Neural progenitor cell (in vitro differentiated cells): ENCODE measurements at places on chromosomes 5 and 9. TPM values are rescaled to one million over a fixed set of nuclear protein-coding genes. Genes with fewer than 3 reads are reported as not detected.
A peak's percentile ranks its signal among the peaks of the same experiment; 100 is the strongest.

The DMRT2 gene
- not detected in 2 replicates for total RNA-seq

The ODF2 gene
- total RNA-seq = 40.6 and 49.4 TPM in 2 replicates

The PDZD2 gene
- total RNA-seq = 1.1 and 1.4 TPM in 2 replicates

The RNF14 gene
- total RNA-seq = 21.0 and 41.2 TPM in 2 replicates

The COL15A1 gene
- total RNA-seq = 0.71 and 3.2 TPM in 2 replicates

The LRRC26 gene
- total RNA-seq = 0.59 TPM in 1 of 2 replicates, not detected in the other

The LIFR gene
- total RNA-seq = 2.2 TPM in 2 replicates

The TRIP13 gene
- 32.3 and 32.6 TPM in 2 replicates for total RNA-seq

The SLC25A25 gene
- total RNA-seq = 8.5 and 15.7 TPM in 2 replicates

The HSPA5 gene
- 39.1 and 44.2 TPM in 2 replicates for total RNA-seq

GRCh38 chr5:133850811-133851210, 117.6 kb downstream of the C5orf15 start:
- no peak for DNase-seq

DNA sequence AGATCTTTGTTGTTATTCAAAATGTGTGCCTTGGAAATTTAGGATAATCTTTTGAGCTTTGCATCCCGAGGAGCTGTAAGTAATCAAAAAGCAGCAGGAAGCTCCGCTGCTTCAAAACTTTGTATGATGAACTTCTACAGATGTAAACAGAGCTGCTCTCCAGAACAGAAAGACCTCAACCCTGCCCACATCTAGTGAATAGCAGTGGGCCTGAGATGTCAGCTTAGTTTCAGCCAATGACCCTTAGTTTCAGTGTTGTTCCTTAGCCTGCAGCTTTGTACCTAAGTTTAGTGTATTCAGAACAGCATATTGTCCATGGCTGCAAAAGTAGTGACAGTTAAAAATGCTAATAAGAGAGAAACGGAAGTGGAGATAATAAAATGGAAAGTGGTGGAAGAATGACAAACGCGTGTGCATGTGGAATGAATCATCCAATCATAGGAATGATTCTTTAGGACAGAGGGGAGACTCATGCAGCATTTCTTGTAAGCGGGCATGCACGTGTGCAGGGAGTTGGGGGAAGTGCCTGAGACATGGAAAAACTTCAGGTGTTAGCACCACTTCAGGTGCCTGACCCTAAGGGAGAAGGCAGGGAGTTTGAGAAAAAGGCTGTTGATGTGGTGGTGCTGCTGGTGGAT, 24.9 kb downstream of the SNX24 start:
- DNase-seq = no peak

DNA sequence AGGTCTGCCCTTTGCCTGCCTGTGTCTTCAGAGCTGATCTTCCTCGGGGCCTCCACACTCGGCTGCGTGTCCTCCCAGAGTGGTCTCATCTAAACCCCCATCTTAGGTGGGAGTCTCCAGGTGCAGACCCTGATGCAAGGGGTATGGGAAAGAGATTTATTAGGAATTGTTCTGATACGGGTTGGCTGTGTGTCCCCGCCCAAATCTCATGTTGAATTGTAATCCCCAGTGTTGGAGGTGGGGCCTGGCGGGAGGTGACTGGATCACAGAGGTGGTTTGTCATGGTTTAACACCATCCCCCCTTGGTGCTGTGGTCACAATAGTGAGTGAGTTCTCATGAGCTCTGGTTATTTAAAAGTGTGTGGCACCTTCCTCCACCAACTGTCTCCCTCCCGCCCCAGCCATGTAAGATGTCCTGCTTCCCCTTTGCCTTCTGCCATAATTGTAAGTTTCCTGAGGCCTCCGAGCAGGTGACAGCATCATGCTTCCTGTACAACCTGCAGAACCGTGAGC, 208.4 kb downstream of the AOPEP start:
- no peak for DNase-seq

DNA sequence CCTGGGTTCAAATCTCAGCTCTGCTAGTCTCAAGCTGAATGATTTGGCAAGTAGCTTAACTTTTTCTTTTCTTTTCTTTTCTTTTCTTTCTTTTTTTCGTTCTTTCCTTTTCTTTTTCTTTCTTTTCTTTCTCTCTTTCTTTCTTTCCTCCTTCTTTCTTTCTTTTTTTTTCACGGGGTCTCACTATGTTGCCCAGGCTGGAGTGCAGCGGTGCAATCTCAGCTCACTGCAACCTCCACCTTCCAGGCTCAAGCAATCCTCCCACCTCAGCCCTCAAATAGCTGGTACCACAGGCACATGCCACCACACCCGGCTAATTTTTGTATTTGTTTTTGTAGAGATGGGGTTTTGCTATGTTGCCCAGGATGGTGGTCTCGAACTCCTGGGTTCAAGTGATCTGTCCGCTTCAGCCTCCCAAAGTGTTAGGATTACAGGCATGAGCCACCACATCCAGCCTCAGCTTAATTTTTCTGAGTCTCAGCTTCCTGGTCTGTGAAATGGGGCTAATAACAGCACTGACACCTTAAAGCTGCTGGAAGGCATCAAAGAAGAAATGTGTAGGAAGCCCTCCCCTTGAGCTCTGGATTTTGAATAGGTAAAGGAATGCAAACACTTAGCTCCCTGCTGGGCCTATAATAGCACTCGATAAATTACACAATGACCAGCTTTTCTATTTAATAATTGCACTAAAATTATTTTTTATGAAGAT, 17.5 kb upstream of the PPARGC1B start:
- peak; percentile 17 for DNase-seq

- no peak for DNase-seq
Measured at GRCh38 chr5:124728968-124729332, 17.5 kb downstream of the ZNF608 start.

- DNase-seq = no peak
Measured at GRCh38 chr5:174423558-174423957, 300.8 kb upstream of the MSX2 start.

DNA sequence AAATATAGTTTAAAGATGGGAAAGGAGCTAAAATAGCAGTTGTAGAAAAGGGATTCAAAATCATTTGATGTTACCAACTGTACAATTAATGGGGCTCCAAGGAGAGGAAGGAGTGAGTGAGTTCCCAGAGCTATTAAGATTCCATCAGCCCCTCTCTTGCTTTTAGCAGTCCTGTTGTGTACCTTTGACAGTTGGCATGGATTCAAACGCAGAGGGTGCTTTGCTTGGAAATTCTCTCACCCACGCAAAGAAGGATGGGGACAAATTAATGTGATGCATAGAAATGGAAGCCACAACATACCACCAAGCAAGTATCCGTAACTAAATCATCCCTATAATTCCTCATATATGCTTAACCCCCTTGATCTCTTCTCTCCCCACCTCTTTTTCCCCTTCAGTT, 461.3 kb downstream of the EBF1 start:
- no peak for DNase-seq

- no peak for DNase-seq
Measured at GRCh38 chr5:54001976-54002775, 308.2 kb downstream of the ARL15 start.

- DNase-seq = no peak
Measured at GRCh38 chr5:55149308-55149795, 10.6 kb upstream of the GPX8 start.

- no peak for DNase-seq
Measured at GRCh38 chr5:96638561-96638960, 23.6 kb upstream of the CAST start.

DNA sequence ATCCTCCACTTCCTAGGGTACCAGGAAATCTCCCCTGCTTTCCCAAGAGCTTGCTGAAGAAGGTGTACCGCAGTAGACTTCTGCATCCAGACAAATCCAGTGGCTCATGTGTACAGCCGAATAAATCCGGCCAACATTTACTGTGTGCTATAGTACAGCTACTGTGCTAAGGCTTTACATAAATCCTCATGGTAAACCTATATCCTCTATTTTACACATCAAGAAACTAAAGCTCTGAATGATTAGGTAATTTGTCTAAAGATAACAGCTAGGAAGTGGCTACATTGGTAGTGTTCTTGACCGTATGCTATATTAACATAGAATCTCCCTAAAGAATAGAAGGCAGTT, 511 bp upstream of the WDR41 start:
- no peak for DNase-seq

DNA sequence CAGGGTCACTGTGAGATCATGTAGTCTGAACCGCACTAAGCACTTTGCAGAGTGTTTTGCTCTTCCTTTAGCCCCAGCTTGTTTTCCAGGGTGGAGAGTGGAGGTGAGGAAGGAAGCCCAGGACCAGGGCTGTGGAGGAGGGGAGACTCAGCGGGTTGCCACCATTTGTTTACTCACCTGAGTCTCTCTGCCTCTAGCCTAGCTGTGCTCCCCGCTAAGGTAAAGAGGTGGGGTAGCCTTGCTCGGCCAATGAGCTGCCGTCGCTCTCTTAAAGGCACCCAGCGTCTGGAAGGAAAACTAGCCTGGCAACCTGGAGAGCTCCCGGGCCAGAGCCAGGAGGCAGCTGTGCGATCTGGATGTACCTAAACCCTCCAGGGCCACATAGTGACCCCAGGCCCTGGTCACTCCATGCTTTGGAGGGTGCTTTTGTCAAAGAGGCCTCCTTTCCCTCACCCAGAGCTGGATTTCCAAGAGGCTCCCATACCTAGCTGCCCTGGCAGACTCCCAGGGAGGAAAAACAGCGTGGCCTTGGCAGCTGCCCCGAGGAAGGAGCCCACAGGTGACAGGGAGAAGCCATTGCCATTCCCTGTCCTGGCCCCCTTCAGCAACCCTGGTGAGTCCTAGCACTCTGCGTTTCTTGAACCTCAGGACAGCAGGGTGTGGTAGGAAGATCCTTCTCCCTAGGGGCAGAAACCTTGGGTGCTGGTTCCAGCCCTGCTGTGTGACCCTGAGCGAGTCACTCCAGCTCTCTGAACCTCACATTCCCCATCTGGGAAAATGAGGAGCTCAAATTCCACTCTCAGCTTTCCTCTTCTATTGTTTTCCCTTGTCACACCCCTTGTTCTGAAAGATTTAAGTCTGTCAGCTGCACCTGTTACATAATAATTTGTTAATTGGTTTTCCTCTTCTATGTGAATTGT, 42.4 kb upstream of the LARP1 start:
- no peak for DNase-seq

- DNase-seq = no peak
Measured at GRCh38 chr5:117731446-117731845, 1156.8 kb upstream of the SEMA6A start.

DNA sequence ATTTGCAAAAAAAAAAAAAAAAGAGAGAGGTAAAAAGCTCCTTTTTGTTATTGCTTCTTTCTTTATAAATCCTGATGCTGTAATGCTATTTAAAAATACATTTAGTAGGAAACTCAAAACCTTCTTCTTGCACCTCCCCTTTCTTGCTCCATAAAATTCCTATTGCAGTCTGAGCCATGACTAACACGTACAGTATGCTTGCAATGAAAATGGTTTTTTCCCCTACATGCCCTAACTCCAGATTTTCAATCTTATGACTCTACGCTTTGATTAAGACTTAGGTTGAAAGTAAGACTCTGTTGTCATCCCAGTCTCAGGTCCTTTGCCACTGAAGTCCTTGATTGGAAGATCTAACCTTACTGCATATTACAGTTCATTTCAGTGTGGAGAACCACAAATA, 23.9 kb downstream of the FGF10 start:
- DNase-seq = no peak

- no peak for DNase-seq
Measured at GRCh38 chr5:4780633-4781032, 359.5 kb upstream of the ADAMTS16 start.

- peak; percentile 43 for DNase-seq
Measured at GRCh38 chr9:16704116-16705110, 166.1 kb downstream of the BNC2 start.

DNA sequence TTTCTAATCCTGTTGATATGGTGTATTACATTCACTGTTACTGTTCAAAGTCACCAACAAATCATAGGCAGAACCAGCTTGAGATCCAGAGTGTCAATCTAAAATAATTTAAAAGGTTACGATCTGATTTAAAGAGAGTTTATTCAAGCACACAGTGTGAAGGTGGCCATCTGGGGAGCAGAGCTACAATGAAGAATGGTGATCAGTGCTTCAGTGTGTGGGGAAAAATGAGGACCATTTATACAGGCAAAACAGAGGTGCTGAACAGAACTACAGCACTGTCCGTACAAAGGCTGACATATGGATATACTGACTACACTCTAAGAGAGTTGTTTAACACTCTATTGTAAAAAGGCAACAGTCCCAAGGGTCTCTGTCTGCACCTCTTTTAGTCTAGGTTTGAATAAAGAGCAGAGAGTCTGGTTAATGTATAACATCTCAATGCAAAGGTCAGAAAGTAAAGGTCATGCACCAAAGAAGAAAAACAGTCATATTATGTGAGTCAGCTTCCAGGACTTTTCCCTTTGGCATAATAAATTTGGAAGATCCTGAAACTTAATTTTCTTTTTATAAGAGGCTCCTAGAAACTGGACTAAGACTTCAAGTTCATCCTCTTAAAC, 29.7 kb upstream of the TDRD7 start:
- DNase-seq = no peak

GRCh38 chr9:72390907-72391306, 25.9 kb upstream of the ZFAND5 start:
- no peak for DNase-seq

DNA sequence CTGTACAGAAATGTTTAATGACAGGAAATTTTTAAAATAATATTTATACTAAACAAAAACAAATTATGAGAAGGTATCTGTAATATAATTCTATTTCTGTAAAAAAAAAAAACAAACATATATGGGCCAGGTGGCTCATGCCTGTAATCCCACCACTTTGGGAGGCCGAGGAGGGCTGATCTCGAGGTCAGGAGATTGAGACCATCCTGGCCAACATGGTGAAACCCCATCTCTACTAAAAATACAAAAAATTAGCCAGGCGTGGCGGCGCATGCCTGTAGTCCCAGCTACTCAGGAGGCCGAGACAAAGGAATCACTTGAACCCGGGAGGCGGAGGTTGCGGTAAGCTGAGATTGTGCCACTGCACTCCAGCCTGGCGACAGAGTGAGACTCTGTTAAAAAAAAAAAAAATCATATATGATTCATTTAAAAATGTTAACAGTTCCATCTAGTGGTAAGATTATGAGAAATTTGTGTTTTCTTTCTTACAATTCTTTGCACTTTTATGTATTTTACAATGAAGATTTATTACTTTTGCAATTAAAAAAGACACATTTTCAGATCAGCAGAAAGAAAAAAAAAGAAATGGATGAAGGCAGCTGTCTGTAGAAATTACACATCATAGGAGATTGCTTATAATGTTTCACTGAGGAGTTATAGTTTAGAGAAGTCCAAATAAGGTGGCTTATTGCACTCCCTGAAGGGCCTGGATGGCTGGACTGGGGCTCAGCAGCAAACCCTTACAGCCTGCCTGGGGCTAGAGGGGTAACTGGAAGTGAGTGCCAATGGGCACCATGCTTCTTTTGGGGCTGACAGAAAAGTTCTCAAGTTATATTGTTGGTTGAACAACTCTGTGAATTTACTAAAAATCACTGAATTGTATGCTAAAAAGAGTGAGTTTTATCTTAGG, 20.3 kb downstream of the C9orf153 start:
- no peak for DNase-seq

GRCh38 chr5:111221139-111221538, 3.0 kb upstream of the CAMK4 start:
- DNase-seq = no peak

DNA sequence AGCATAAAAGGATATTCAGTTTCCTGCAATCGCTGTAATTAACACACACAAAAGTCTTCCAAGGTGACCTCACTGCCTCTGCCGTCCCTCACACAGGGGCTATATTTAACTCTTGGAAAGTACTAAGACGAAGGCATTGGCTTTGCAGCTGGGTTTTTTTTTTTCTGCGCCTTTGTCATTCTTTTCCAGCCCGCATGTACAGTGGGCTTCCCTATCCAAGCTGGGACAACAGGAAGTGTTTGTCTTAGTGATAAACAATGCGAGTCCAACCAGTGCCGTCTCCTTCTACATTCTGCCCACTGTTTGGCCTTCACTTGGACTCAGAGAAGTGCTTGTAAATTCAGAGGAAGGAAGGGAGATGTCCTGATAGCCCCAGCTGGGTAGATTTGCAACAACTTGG, 17.6 kb downstream of the AFAP1L1 start:
- DNase-seq = no peak
